ENCODE measurements at places on chromosomes 12 and 14. TPM values are rescaled to one million over a fixed set of nuclear protein-coding genes. Genes with fewer than 3 reads are reported as not detected.

DNA sequence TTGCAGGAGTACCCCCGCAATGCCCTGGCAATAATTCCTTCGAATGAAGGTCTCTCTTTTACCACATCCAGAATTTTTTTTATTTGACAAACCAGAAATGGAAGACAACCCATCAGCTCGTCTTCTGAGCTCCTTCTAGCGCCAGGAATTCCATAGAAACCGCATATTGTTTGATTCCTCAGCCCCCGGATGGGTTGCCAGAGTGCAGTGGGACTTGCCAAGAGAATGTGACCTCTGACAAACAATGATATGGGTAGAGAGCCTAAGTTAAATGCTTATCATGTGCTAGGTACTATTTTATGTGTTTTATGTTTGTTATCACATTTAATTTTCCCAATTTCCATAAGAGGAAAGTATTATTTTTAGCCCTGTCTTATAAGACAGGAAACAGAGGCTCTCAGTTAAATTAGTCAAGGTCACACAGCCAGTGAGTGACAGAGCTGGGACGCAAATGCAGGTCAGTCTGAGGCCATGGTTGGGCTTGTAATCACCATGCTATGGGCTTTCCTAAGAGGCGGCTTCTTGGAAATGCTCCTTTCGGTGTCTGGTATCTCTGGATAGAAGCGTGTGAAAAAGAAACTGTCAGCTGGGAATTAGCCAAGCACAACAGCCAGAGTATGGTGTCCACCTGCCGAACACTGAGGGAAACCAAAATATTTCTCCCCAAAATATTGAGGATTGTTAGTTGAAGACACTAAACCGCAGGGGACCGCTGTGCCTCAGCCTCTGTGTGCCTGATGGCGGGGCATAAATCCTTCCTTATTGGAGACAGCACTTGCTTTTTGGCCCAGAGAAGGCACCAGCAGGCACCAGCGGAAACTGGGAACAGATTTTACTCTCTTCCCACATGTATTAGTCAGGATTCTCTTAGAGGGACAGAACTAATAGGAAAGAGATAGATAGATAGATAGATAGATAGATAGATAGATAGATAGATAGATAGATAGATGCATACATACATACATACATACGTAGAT is 29.4 kb upstream of the ETFBKMT start:
- H3K4me1 ChIP-seq = no peaks in the 10 kb centered on the region
- DNase-seq = no peak
- no peak overlapping the region for H3K4me3 ChIP-seq
- no peaks in the 10 kb centered on the region for H3K36me3 ChIP-seq
- H3K27ac ChIP-seq = no peak overlapping the region

DNA sequence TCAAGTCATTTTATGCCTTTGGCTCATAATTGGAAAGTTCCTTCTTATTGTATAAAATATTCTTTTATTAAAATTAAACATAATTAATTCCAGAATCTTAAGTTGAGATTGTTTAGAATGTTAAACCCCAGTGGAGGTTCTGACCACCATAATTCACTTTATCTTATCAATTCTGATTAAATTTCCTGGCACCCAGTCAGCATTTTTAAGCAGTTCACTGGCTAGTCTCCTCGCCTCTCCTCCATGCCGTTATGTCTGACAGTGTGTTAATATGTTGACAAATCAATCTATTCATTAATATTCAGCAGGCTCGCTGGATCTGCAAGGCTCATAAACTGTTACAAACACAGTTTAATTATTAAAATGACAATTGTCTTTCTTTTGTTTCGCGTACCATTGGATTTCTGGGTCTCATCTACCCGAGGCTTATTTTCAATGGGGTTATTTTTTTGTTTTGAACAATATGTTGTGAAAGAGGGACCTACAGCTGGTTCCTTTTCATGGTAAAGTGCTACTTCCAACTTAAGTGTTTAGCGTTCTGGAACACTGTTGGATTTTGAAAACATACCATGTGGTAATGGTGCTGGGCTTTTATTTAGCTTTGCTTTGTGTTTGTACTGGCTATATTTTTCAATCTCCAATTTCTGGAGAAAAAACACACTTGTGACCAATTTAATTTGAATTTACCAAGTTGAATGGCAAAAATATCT is 339.7 kb downstream of the PRKD1 start:
- H3K27me3 ChIP-seq = no peaks in the 10 kb centered on the region
- H3K36me3 ChIP-seq = no peaks in the 10 kb centered on the region
- DNase-seq = no peak
- no peak overlapping the region for H3K4me3 ChIP-seq
- no peak overlapping the region for H3K27ac ChIP-seq
- H3K4me1 ChIP-seq = no peaks in the 10 kb centered on the region

GRCh38 chr14:88986146-88986841 is 161.8 kb downstream of the TTC8 start:
- no peak overlapping the region for H3K4me3 ChIP-seq
- DNase-seq = no peak
- H3K36me3 ChIP-seq = no peaks in the 10 kb centered on the region
- H3K27ac ChIP-seq = no peak overlapping the region
- H3K27me3 ChIP-seq = no peaks in the 10 kb centered on the region

The RIMBP2 gene
- total RNA-seq = not detected

DNA sequence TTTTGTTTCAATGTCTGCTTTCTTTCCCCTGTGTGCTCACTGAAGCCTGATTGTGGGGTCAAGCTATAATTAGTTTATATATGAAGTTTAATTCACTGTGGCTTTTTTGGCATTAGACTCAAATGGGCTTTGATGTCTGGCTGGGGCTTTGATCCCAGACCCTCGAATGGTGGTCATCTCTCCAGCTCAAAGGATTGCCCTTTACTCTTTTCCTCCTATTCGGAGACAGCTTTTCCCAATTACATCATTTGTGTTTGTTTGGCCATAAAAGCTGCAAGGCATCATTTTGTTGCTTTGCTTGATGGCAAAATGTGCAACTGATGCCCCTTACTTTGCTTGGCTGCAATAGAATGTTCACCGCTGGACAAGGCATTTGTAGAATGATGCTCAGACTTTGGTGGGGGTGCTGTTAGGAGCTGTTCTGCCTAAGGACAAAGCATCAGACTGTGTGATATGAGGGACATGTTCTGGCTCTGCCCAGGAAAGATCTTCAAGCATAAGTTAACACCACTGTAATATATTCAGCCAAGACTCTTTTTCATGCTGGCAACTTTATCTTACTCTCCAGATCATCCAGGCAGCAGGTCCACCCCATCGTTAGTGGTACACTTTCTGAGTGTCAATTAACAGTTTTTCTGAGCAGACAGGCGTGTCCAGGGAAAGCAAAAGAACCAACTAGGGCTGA is 3.2 kb upstream of the DACT1 start:
- no peaks in the 10 kb centered on the region for H3K27me3 ChIP-seq
- H3K36me3 ChIP-seq = no peaks in the 10 kb centered on the region
- H3K4me3 ChIP-seq = no peak overlapping the region
- DNase-seq = no peak
- no peak overlapping the region for H3K27ac ChIP-seq

The CLEC12A gene
- total RNA-seq = not detected

The AQP6 gene
- not detected for total RNA-seq

The ITPR2 gene
- total RNA-seq = 41.6 TPM

DNA sequence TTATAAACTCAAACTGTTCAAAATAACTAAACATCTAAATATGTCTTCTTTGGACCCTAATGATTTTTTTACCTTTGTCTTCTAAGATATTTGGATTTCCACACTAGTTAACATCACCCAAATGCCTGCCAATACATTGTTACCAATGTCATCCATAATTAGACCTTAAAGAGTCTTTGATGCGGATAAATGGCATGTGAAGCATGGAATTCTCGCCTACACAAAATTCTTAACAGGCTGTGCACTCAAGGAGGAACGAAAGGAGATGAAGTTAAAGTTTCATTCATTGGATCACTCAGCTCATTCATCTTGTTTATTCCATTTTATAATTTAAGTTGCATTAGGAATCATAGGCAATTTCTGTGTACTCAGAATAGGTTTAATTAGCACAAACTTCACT is 219.7 kb downstream of the ACSS3 start:
- no peaks in the 10 kb centered on the region for H3K4me1 ChIP-seq
- no peak overlapping the region for H3K27ac ChIP-seq
- no peaks in the 10 kb centered on the region for H3K27me3 ChIP-seq
- no peak overlapping the region for H3K4me3 ChIP-seq

- DNase-seq = no peak
- no peak overlapping the region for H3K27ac ChIP-seq
- H3K4me3 ChIP-seq = no peak overlapping the region
- no peaks in the 10 kb centered on the region for H3K36me3 ChIP-seq
- no peaks in the 10 kb centered on the region for H3K4me1 ChIP-seq
These were observed 344.9 kb upstream of the STXBP6 start for GRCh38 chr14:25394791-25395391.

- H3K27ac ChIP-seq = no peak overlapping the region
- no peaks in the 10 kb centered on the region for H3K4me1 ChIP-seq
- no peaks in the 10 kb centered on the region for H3K36me3 ChIP-seq
- H3K4me3 ChIP-seq = no peak overlapping the region
These were observed 247.1 kb downstream of the SPTSSA start for GRCh38 chr14:34214961-34215360.

The CELA1 gene
- total RNA-seq = not detected

- DNase-seq = no peak
- H3K4me3 ChIP-seq = no peak overlapping the region
- no peaks in the 10 kb centered on the region for H3K4me1 ChIP-seq
- no peak overlapping the region for H3K27ac ChIP-seq
These were observed 362.9 kb downstream of the EMP1 start for GRCh38 chr12:13559318-13559978.

GRCh38 chr14:55926007-55926406 is 192.2 kb upstream of the PELI2 start:
- H3K36me3 ChIP-seq = no peaks in the 10 kb centered on the region
- H3K4me1 ChIP-seq = 0 out of 2 replicates have a peak, but pooled peaks cover 3% of the 10 kb centered on the region
- H3K4me3 ChIP-seq = no peak overlapping the region
- no peak overlapping the region for H3K27ac ChIP-seq
- no peak for DNase-seq

GRCh38 chr14:100549834-100550625 is 37.2 kb downstream of the BEGAIN start:
- H3K27me3 ChIP-seq = no peaks in the 10 kb centered on the region
- DNase-seq = no peak
- no peak overlapping the region for H3K27ac ChIP-seq
- H3K4me1 ChIP-seq = peaks cover 3% of the 10 kb centered on the region

- no peaks in the 10 kb centered on the region for H3K36me3 ChIP-seq
- peak overlapping the region; percentile 46 for H3K4me3 ChIP-seq
- DNase-seq = no peak
- no peaks in the 10 kb centered on the region for H3K27me3 ChIP-seq
- no peak overlapping the region for H3K27ac ChIP-seq
These were observed 28.6 kb downstream of the FIGNL2 start for GRCh38 chr12:51819736-51820525.

GRCh38 chr14:94681300-94682060 is 69.3 kb downstream of the SERPINA3 start:
- no peak overlapping the region for H3K27ac ChIP-seq
- no peaks in the 10 kb centered on the region for H3K36me3 ChIP-seq
- peak; percentile 57 for DNase-seq
- no peaks in the 10 kb centered on the region for H3K27me3 ChIP-seq
- no peaks in the 10 kb centered on the region for H3K4me1 ChIP-seq

DNA sequence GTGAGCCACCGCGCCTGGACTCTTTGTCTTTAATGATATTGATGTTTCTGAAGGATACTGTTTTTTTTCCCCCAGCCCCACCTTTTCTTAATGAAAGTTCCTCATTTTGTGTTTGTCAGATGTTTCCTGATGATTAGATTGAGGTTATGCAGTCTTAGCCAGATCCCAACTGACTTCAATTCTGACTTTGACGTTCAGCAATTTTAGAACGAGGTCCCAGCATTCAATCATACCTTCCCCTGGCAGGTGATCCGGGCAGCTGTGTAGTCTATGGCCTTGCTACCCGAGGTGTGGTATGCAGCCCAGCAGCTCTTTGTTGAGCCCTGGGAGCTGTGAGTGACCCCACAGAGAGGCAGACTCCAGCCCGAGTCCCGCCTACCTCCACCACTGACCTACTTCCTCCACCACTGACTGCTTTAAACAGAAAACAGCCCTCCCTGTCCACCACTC is 82.7 kb downstream of the LGMN start:
- no peak overlapping the region for H3K27ac ChIP-seq
- no peaks in the 10 kb centered on the region for H3K27me3 ChIP-seq
- H3K36me3 ChIP-seq = no peaks in the 10 kb centered on the region
- H3K4me3 ChIP-seq = no peak overlapping the region
- no peaks in the 10 kb centered on the region for H3K4me1 ChIP-seq

DNA sequence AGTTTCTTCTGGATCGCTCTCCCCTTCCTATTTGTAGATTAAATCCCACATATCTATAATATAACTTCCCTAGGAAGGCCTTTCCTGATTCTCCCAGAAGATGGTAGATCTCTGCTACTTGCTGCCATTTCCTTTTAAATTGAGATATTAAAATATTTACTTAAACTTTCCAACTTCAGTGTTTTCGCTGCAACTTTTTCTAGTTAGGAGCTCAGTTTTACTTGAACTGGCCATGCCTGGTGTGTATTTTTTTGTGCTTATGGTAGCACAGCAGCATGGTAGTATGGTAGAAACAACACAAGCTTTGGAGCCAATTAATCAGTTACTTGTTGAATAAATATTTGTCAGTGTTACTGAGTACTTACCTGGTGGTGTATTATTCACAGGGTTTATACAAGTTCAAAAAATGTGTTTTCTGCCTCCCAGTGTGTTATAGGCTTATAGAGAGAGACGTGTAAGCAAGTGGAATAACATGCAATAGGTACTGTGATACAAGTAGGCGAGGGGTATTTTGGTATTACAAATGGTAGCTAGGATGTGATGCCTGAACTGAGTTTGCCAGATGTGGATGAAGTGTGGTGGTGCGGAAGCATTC is 2.9 kb downstream of the POLR3B start:
- H3K36me3 ChIP-seq = no peaks in the 10 kb centered on the region
- DNase-seq = no peak
- no peak overlapping the region for H3K27ac ChIP-seq
- no peak overlapping the region for H3K4me3 ChIP-seq

DNA sequence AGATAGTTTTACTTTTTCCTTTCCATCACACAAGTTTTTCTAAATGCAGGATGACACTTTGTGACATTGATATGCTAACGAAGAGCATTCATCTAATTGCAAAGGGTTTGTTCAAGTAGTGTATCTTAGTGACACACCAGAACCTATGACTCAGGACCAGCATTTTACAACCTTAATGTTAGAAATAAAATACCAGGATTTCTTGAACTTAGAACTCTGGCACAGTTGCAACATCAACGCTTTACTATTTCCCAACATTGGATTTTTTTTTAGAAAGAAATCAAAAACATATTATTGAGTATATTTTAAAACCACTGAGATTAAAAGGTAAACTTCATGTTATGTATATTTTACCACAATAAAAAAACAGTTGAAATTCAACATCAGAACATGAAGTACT is 17.9 kb upstream of the PLEKHG6 start:
- no peaks in the 10 kb centered on the region for H3K27me3 ChIP-seq
- no peak for DNase-seq
- H3K27ac ChIP-seq = no peak overlapping the region
- no peak overlapping the region for H3K4me3 ChIP-seq

The MIP gene
- not detected for total RNA-seq

DNA sequence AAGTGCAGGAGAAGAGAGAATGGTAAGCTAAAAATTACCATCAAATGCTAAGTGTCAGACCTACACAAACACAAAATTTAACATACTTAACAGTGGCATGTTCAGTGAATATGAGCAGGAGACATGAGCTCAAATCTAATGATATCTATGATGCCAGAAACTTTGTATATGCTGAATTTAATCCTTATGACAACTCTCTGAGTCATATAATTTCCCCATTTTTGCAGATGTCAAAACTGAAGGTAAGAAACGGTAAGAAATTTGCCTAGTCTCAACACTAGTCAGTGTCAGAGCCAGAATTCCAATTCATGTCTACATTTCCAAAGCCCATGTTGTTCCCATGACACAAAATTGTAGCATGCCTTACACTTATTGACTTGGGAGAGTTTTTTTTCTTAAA is 375.8 kb downstream of the APAF1 start:
- no peak overlapping the region for H3K4me3 ChIP-seq
- no peak for DNase-seq
- H3K27me3 ChIP-seq = no peaks in the 10 kb centered on the region
- no peaks in the 10 kb centered on the region for H3K36me3 ChIP-seq

Data from Caco-2 (cell line).